ENCODE measurements at places on chromosomes 16 and 17.

DNA sequence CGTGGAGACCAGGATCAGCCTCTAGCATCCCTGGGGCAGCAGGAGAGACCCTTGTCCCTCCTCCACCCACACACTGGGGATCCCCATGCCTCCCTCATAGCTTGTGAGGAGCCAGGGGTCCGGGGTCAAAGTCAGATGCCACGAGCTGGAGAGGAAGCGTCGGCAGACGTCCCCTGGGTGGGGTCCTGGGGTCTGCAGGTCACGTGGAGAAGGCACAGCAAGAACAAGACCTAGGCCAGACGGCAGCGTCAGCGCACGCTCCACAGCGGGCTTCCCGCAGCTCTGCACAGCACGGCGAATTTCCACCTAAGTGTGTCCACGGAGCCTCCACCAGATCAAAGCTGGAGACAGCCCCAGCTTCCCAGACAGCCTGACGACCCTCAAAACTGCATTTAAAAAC lies 49.3 kb downstream of the SLC7A5 start:
- DNase-seq = no peak

DNA sequence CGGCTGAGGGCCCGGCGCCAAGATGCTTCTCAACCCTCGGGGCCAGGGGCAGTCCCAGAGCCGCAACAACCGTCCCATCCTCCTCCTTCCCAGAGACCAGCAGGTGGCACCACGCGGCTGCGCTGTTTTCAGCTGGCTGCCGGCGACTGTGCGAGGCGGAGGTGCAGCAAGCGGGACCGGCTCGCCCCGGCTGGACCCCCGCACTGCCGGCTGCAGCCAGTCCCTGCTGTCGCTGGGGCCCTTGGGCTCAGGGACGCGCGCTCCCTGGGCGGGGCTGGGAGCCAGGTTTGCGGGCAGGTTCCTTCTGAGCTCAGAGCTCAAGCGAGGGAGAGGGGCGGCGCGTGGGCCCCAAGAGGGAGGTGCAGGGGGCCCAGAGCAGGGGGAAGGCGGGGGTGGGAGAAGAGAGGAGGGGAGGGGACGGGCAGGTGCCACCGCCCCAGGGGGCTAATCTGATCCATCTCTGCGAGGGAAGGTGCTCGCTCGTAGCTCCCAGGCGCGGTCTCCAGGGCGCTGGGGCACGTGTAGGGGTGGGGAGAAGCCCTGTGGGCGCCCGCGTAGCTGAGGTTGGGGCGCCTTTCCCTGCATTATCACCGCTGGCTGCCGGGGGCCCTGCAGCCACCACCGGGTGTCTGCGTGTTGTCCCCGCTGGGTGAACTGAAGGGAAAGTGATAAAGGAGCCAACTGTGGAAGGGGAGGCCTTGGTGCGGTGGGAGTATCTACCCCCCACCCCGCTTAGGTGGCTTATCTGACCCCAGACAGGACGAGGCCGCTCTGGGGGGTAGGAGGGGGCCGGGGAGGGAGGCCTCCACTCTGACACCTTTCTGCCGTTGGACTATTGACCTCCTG lies 24.2 kb downstream of the STAT5A start:
- peak; percentile 51 for DNase-seq

DNA sequence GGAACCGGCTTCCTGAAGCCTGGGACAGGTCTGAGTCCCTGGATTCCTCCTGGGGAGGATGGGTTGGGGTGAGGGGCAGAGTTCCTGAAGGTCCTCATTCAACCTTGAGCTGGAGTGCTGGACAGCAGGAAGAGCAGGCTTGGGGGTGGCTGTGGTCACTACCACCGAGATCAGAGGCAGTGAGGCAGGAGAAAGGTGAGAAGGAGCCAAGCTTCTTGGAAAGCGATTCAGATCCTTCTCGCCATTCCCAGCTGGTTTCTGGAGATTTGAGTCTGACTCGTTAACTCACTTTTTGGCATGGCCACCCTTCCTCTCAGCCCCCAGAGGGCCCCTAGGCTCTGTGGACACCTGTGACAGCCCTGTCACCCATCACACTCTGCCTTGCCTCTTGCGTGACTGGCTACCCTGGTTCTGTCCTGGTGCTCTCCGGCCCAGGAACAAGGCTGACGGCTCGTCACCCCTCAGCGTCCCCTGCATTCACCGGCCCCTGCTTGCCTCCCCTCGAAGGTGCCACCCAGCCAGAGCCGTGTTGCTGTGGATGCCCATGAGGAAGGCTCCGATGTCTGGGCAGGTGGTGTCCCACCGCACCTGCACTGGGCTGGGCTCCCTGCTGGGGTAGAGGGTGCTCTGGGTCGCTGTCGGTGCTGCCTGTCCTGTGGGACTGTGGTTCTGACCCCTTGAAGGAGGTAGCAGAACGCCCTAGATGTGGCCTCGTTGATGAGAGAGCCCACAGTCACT lies 9.7 kb upstream of the TIMP2 start:
- DNase-seq = no peak

GRCh38 chr17:63440127-63440769 lies 5.9 kb downstream of the CYB561 start:
- no peak for DNase-seq

DNA sequence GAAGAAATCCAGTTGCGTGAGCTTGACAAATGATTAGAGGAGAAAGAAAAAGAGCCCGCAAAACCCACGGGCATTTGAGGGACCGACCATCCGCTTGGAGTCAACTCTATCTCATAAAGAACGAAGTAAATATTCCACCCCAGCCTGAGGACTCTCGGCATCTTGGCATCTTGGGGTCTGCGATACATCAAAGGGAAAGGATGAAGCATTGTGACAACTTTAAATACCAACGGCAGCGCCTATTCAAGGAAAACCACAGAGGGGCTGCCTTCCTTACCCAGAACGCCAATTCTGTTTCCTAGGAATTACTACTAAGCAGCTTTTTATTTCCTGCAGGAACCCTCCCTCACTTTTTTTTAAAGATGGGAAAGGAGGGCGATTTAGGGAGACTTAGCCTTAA lies 152.2 kb downstream of the FOXL1 start:
- no peak for DNase-seq

GRCh38 chr17:79842656-79843473 lies 3.6 kb upstream of the CBX4 start:
- no peak for DNase-seq

GRCh38 chr17:50137042-50137441 lies 7.1 kb upstream of the SAMD14 start:
- DNase-seq = no peak

GRCh38 chr17:49379926-49380325 lies 17.9 kb upstream of the ZNF652 start:
- no peak for DNase-seq

- DNase-seq = no peak
Observed at GRCh38 chr16:4767872-4768548, 1.0 kb upstream of the ZNF500 start.

- peak; percentile 69 for DNase-seq
Observed at GRCh38 chr17:68435876-68436842, 21.1 kb downstream of the WIPI1 start.

- DNase-seq = no peak
Observed at GRCh38 chr17:71163121-71163812, 957.6 kb upstream of the SOX9 start.

DNA sequence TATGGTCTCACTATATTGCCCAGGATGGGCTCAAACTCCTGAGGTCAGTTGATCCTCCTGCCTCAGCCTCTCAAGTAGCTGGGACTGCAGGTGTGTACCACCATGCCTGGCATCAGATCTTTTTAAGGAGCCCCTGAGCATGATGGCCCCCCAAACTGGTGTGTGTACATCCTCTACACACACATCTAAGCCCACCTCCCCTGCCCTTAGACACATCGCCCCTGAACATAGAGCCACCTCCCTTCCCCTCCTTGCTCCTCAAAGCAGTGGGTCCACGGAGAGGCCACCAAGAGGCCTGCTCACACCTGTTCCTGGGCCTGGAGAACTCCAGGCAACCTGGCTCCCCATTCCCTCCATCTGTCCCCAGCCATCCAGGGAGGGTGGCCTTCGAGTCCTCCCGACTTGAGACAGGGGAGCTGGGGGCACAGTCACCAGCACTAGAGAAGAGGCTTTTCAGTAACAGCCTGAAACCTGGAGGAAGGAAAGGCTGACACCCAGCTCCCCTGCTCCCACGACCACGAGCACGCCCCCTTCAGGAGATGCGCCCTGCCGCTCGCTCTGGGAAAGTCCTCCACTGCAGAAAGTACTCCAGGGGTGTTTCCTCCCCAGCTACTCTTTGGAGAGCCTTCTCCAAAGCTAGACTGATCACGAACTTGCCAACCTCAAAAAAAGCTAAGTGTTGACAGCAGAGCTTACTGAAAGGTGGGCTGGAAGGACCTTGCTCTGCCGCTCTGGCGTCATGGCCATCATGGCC lies 12.6 kb upstream of the PRR29 start:
- DNase-seq = no peak

GRCh38 chr16:22296225-22297113 lies 740 bp upstream of the POLR3E start:
- no peak for DNase-seq

GRCh38 chr16:31009894-31010584 lies 399 bp downstream of the STX1B start:
- DNase-seq = no peak

- no peak for DNase-seq
Observed at GRCh38 chr16:78675951-78676792, 576.7 kb downstream of the WWOX start.

DNA sequence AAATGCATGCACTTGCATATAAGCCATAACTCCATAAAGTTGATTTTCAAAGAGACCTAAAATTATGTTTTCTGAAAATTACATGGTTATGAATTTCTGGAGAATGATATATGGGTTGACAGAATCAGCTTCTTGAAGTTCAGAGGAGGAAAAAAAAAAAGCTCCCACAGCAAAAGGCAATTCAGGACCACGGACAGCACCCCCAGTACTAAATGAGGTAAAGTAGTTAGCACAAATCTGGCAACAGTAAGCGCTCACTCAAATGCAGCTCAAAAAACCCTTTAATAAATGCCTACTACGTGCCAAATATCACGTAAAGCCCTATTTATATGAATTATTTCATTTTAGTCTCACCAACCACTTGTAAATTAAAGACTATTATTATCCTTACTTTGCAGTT lies 135.2 kb downstream of the SHISA9 start:
- no peak for DNase-seq

- no peak for DNase-seq
Observed at GRCh38 chr17:74497471-74497870, 31.0 kb downstream of the CD300A start.

DNA sequence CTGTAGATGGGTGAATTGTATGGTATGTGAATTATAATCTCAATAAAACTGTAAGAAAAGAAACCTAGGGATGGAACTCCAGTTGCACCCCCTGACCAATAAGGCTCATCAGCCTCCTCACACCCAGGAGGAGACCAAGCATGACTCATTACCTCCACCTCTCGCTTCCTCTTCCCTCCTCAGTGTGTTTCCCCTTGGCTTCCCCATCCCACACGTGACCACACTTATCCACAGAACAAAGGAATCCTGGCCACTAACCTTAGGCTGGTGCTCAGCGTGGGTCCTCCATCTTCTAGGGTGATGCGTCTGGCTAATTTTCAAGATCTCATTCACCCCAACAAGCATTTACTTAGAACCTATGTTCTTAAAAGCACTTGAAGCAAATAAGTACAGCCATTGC lies 36.2 kb upstream of the MAP3K14 start:
- no peak for DNase-seq

DNA sequence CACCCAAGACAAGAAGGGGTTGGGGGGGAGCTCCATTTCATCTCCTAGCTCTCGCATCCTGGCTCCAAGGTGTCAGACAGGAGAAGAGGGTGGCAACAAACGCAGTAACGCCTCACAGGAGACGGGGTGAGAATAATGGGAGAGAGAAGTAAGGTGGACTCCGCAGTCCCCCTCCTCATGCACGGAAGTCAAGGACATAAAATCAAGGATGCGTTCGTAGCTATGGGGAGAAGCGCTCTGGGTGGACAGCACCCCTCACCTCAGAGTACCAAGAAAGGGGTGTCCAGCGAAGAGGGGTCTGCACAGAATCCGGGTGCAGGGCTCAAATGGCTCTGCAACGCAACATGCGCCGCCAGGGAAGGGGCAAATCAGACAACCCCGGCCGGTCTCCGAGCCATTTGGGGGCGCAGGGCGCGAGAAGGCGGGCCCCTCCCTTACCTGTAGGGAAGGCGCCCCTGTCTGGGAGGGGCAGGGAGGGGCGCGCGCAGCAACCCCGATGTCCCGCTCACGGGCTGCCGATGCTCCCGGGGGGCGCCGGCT lies 555 bp downstream of the HDAC5 start:
- DNase-seq = no peak

DNA sequence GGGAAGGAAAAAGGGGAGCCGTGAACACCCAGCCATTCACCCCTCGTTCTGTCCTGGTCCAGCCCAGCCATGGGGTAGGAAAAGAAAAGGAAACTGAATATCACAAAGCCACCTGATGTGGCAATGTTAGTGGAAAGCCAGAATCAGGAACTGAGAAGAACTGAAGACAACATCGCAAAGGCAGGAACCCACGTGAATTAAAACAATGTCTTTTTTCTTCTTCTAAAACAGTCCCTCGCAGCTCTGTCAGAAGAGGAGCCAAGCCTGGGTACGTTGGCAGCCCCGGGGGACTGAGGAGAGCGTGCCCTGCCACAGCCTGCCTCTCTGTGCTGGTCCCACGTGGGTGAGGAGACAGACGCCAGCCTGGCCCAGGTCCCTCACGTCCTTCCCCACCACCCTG lies 55.0 kb downstream of the ZNF423 start:
- DNase-seq = no peak

DNA sequence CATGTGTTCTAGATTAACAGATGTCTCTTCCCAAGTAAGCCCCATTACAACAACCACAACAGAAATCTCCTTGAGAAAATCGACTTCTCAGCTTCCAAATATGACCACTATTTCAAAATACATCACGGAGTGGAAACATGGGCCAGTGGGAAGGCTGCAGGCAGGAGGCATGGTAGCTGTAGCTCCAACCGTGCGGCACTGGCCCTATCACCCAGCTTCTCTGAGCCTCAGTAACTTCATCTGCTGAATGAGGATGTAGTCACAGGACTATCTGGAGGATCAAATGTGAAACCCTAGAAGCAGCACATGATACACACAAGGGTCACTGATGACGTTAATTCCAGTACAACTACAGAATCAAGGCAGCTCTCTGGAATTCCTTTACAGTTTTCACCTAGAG lies 112.2 kb downstream of the VPS53 start:
- DNase-seq = no peak

- no peak for DNase-seq
Observed at GRCh38 chr16:60225541-60225940, 1491.4 kb upstream of the GOT2 start.

DNA sequence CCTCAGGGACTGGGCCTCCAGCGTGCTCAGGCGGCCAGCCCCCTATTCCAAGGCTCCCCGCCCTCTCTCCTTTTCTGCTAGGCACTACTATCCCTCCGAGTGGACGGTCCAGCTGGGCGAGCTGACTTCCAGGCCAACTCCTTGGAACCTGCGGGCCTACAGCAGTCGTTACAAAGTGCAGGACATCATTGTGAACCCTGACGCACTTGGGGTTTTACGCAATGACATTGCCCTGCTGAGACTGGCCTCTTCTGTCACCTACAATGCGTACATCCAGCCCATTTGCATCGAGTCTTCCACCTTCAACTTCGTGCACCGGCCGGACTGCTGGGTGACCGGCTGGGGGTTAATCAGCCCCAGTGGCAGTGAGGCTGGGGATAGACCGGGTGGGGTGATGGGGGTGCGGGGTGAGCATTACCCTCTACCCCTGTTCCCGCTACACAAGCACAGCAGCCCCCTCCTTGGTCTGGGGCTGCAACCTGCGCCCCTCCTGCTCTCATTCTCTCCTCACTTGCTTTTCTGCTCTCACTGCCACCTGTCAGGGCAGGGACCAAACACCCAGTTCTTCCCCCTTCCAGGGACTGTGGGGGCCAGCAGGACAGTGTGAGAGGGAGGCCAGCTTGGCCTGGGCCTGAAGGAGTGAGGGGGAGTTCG lies 1.1 kb downstream of the PRSS41 start:
- no peak for DNase-seq

- DNase-seq = no peak
Observed at GRCh38 chr16:78778101-78779004, 678.9 kb downstream of the WWOX start.
